ENCODE measurements at places on chromosomes 2 and 18.
A peak's percentile ranks its signal among the peaks of the same experiment; 100 is the strongest.

GRCh38 chr2:112749755-112750559 lies 14.5 kb downstream of the CKAP2L start:
- DNase-seq: peak; percentile 78

GRCh38 chr2:51018145-51018544 lies 13.8 kb downstream of the NRXN1 start:
- DNase-seq: no peak

DNA sequence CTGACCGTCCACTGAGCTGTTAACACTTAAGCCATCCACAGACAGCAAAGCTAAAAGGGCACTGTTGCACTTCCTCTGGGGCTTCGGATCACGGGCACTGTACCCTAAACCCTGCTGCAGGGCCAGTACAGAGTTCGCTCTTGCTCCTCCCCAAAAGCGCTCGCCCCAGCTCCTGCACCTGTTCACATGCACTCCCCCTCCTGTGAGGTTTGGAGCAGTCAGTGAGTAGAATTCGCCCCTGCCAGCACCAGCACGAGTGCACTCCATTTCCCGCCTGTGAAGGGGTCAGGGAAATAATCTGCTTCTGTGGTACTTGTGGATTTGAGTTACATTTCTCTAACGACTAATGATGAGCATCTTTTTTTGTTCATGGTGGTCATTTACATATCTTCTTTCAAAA lies 158.8 kb downstream of the PTPRM start:
- DNase-seq: no peak

- DNase-seq: no peak
Measured at GRCh38 chr2:210899131-210899530, 342.7 kb downstream of the CPS1 start.

GRCh38 chr2:202687276-202687675 lies 52.5 kb downstream of the FAM117B start:
- no peak for DNase-seq

GRCh38 chr2:204069804-204070203 lies 133.2 kb downstream of the ICOS start:
- DNase-seq: no peak

All from stimulated activated CD4-positive, alpha-beta T cell treated with anti-CD3 and anti-CD28 coated beads, Interleukin-12 subunit alpha, Interleukin-12 subunit beta, amount 100 ng/mL, for 48 hours (primary cell).